SHP77 treated with DMSO at 0.1 percent for 48 hours (cell line): ENCODE measurements at places on chromosomes 6 and 20.

DNA sequence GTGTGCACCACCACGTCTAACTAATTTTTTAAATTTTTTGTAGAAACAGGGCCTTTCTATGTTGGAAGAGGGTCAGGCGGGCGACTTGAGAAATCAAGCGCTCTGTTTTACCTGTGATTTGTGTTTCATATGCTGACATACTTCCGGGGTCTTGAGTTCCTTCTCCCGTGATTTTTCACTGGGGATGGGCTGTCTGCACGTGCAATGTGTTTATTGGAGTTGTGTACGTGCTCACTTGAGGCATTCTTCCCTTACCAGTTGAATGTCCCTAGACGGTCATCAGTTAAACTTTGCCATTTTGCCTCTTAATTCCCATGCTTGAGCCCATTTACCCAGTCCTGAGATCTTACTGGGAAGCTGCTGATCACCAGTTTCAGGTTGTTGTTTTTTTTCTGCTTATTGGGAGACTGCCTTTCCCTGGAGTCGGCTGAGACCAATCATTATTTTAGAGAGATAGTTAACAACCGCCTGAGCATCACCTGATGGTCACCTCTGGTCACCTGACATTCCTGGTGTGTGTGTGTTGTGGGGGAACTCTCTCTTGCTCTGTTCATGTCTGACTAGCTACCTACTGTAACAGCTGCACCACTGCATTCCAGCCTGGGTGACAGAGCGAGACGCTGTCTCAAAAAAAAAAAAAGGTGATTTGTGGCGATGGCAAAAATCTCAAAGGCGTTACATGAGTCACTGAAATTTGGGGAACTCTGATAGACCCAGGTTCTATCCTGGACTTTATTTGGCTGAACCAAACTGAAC is 34.8 kb upstream of the NCOA3 start:
- DNase-seq: no peak

DNA sequence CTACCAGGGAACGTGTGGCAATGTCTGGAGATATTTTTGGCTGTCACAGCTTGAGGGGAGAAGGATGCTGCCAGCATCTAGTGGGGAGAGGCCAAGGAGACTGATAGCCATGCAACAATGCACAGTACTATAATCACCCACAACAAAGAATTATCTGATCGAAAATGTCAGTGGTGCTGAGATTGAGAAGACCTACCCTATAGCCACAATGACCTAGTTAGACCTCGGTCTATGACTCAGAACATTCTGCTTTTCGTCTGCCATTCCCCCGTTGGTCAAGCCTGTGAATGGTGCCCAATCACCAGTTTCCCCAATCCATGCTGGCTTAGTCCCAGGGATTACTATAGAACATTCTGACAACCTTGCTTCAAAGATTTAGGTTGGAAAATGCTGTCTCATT is 93.5 kb downstream of the TMEM200A start:
- DNase-seq: no peak

GRCh38 chr20:36384022-36384619 is 78.0 kb downstream of the DLGAP4 start:
- DNase-seq: no peak

DNA sequence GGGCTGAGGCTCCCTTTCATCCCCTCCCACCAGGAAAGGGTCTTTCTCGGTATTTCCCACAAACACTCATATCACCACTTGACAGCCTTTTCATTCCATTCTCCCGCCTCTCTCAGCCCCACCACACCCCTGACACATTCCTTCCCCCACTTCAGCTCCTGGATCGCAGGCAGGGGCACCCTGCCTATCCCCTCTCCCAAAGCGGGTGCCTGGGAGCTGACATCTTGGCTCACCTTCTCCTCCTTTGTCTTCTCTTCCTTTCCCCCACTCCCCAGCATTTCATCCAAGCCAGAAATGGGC is 10.2 kb upstream of the VEGFA start:
- DNase-seq: no peak

DNA sequence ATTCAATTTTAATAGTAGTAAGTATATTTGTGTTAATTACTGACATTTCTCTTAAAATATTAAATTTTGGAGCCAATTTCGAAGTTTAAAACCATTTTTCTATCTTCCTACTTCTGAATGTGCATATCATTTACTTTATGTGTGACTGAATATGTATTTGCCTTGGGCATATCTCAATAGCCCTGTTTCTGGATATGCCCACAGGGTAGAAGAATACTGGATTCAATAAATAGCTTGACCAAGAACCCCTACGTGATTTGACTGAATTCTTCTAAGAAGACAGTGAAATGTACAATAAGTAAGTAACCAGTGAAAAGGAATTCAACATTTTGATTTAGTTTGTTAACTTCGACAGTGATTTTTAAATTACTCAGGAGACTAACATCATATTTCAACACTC is 7.8 kb downstream of the HMGN3 start:
- DNase-seq: no peak

- DNase-seq: peak; percentile 49
Measured at GRCh38 chr6:95143408-95144180, 433.7 kb upstream of the MANEA start.

DNA sequence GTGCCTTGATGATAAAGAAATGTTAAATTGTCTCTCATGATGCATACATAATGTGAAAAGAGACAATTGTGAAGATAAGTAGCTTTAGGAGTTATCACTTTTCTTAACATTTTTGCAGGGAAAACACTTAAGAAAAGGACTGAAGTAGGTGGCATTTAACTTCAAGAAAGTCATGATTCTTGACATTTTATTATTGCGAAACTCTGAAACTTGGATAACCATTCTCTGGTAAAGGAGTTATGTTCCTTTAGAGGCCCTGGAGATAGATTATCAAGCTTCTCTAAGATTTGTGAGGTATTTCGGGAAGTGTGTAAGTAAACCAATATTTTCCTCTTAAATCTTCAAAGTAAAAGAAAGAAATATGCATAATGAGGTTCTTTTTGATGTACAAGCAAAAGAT is 38.5 kb downstream of the HTR1B start:
- DNase-seq: no peak
